ENCODE measurements at places on chromosomes 4 and X.

- no peak for DNase-seq
Observed at GRCh38 chrX:49268702-49269009, 937 bp upstream of the PPP1R3F start.

- DNase-seq, result no peak
Observed at GRCh38 chr4:75251547-75251946, 262.7 kb downstream of the RCHY1 start.

DNA sequence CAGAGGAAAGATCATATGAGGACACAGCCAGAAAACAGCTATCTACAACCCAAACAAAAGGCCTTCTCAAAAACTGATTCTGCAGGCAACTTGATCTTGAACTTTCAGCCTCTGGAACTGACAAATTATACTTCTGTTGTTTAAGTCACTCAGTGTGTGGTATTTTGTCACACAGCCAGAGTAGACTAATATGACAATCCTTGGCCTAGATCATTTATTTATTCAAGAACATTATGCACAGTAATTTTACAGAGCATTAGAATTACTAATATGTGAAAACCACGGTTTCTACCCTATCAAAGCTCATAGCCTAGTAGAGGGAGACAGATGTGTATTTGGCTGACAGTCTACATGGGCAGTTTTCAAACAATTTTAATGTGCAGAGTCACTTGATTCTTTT is 167.8 kb upstream of the PCDH18 start:
- no peak for DNase-seq

- DNase-seq, result no peak
Observed at GRCh38 chrX:65723706-65724105, 56.3 kb downstream of the MSN start.

DNA sequence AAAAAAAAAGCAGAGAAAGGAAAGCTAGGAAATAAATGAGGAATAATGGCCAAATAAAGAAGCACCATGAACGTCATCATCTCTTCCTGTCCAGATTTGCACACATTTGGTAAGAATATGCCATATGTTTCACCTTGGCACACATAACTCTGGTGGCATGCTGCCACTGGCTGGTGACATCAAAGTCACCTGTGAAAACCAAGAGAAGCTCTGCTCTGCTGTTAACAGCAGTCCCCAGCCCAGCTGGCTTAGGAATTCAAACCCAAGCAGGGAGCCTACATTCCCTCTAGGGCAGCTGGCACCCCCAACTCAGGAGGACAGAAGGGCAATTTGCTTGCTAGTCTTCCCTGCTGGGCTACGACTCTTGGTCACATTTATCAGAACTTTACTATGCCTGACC is 77.6 kb downstream of the RASL11B start:
- DNase-seq, result peak; percentile 10

GRCh38 chr4:141046255-141046654 is 87.0 kb downstream of the RNF150 start:
- DNase-seq, result no peak

DNA sequence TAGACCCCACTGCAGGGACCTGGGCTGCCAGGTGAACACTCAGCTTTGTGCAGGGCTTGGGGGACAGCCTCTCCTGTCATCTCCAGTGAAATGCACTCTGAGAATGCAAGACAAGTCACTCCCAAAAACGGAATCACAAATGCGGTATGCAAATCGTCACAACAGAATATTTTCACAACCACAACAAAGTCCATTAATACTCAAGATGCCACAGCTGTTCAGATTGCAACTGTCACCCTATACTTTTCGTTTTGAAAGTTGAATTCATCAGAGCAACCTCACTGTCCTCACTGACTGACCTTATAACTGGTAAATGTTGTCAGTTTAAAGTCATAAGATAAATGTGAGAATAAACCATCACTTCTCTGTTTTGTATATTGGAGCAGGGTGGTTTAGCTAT is 16.6 kb downstream of the JAKMIP1 start:
- no peak for DNase-seq

GRCh38 chr4:110309675-110310074 is 111.3 kb upstream of the ELOVL6 start:
- no peak for DNase-seq

GRCh38 chr4:126939401-126939800 is 693.4 kb upstream of the INTU start:
- DNase-seq, result no peak

- no peak for DNase-seq
Observed at GRCh38 chrX:13473442-13474163, 95.8 kb upstream of the EGFL6 start.

DNA sequence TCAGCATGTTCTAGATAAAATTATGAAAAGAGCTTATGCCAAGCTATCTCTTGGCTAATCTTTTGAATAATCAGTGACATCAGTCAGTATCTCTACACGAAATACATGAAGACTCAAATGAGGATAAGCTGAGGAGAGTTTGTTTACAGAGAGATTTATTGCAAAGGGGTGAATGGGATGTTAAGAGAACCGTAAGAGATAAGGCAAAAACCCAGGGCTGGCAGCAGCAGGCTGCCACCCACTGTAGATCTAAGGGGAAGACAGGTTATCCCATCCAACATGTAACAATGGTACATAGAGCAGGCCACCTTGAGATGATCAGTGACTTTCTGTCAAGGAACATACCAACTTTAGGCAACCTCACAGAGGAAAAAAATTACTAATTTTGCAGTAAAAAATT is 432.1 kb upstream of the NR3C2 start:
- DNase-seq, result no peak
